ENCODE measurements at places on chromosomes 12 and 14.

DNA sequence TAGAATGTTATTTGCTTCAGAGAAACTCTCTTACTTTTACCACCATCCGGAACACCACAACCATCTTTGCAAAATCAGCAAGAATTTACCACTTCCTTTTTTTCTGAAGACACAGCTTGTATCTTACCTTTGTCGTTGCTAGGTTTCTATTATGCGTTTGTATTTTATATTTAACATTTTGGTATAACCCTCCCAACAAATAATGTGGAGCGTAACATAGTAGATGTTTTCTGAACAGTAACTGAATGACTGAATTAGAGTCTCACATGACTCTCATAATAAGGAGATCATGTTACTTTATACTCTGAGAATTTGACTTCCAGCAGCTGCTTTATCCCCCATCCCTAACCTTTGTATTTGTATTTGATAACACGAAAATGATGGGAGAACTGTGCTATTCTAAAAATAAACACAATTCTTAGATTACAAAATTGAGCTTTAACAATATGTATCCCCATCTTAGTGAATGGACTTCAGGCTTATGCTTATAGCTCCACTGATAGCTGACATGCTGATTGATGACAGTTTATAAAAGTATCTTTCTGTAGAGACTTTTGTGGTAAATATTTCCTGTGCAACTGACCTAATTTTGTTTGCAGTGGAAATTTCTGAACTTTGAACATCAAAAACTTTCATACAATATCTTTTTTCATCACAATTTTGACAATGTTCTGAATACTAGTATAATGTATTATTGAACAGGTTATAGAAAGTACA is 7.9 kb upstream of the KLRB1 start:
- no peak for DNase-seq

DNA sequence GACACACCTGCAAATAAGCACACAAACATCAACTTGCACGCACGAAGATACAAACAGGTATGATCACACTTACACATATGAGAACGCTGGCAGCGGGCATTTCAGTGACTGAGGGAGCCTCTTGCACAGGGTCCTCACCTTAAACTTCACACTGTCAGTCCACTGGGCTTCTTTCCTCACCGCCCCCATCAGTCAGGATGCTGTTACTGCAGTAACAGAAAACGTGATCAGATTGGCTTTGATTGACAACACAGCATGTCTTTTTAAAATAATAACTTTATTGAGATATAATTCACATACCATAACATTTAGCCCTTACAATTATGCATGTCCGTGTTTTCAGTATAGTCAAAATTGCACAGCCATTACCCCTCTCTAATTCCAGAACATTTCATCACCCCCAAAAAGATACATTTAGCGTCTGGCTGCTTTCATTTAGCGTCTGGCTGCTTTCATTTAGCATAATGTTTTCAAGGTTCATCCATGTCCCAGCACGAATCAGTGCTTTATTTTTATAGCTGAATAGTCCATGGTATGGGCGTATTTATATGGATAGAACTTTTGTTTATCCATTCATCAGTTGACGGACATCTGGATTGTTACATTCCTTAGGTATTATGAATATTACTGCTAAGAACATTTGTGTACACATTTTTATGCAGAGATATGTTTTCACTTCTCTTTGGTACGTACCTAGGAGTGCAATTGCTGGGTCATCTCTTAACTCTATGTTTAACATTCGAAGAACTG is 8.4 kb downstream of the CCDC197 start:
- DNase-seq, result no peak

DNA sequence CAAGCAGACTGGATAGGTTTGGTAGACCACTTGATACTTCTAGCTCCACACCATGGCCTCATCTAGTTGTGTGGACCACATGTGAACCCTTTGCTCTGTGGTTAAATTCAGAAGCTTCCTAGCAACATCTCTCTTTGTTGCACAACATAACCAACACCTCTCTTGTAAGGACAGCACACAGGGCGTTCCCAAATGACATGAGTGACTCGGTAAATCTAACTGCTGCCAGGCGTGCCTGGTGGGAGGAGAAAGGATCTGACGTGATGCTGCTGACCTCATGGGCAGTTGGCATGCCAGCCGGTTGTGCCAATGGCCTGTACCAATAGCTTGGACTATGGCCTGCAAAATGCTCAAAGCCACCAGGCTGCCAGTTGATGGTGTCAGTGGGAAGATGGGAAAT is 93.8 kb downstream of the CPSF2 start:
- no peak for DNase-seq

DNA sequence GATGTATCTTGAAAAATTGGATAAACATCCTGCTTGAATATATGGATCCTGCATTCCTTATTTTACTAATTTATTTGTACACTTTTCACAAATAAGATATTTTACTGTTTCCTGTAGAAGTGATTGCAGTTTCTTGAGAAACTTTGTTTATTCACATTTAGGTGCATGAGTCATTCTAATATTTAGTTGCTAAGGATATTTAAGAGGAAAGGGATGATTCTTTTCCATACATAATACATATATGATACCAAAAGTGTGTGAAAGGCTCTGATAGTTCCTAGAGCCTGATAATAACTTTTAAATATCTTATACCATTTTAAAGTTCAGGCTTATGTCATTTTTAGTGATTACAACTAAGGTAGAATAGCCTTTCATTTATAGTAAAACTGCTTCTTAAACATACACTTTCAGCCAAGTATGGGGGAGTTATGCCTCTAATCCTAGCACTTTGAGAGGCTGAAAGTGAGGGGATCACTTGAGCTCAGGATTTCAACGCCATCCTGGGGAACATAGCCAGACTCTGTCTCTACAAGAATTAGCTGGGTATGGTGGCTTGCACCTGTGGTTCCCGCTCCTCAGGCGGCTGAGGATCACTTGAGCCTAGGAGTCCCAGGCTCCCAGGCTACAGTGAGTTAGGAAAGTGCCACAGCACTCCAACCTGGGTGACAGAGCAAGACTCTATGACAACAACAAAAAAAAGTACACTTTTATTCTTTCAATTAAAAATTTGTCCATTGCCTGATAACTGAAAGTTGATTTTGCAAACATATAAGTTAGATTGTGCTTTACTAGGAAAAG is 262.6 kb upstream of the LRIG3 start:
- no peak for DNase-seq

DNA sequence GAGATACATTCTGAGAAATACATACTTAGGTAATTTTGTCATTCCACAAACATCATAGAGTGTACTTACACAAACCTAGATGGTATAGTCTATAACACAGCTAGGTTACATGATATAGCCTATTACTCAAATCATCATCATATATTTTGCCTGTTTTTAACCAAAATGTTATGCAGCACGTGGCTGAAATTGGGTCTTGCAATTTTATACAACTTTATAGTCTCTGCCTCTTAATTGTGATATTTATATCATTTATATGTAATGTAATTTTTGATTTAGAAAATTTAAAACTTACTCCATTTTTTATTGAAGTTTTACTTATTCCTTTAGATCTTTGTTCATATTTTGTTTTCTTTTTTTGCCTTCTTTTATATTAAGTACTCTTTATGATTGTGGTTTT is 350.7 kb upstream of the DCN start:
- DNase-seq, result no peak

DNA sequence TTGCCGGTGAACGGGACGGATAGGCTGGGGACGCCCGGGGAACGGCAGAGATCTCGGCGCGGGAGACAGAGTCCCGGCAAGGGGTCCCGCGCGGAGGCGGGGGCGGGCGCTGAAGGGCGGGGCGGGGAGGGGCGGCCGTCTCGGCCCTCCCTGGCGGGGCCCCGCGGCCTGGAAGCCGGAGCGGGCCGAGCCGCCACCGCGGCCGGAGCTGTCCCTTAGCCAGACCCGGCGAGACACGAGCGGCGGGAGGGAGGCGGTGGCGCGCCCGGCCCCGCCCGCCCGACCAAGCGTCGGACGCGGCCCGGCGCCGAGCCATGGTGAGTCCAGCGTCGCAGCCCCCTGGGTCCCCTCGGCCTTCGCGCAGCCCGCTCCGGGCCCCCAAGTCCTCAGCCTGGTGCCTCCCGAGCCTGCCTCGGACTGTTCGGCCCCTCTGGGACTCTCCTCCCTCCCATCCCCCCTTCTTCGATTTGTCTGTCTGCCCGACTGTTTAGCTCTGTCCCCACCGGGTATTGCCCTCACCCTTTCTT is at the start of gene ARHGEF40:
Gene ARHGEF40, plus strand, starts transcription at position 222 of the 527 bp plus-strand sequence. Its CDS starts 93 bp downstream, at position 315.
- peak; percentile 57 for DNase-seq

DNA sequence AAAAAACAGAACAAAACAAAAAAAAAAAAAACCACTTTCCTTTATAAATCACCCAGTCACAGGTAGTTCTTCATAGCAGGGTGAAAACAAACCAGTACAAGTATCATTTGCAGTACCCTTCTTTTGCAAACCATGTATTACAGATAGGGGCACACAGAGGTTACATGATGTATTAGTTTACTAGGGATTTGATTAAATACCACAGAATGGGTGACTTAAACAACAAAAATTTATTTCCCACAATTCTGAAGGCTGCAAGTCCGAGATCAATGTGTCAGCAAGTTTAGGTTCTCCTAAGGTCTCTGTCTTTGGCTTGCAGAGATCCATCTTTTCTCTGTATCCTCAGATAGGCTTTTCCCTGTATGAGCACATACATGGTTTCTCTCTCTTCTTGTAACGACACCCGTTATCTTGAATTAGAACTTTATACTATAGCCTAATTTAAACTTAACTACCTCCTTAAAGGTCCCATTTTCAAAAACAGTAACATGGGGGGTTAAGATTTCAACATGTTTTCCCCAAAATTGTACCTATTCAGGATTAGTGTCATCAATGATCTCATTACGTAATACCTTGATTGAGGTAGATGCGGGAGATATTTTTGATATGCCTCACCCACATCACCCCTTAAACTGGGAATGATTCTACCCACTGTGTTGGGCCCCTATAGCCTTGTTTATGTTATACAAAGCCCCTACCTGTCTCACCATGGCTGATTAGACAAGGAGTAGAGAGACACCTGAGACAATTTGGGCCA is 3.5 kb upstream of the CEP128 start:
- DNase-seq, result no peak

DNA sequence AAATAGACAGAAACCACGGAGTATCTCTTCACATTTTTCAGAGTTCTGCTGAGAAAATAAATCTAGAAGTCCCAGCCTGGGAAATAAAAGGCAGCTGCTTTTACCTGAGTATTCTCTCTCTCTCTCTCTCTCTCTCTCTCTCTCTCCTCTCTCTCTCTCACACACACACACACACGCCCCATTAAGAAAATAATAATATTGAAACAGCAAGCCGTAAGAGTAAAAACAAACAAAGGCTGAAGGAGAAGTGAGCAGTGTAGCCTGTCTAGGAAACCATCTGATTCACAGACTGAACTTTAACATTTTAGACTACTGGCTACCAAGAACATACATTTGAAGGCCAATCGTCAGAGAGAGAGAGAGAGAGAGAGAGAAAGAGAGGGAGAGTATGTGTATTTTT is 8.4 kb downstream of the PTHLH start:
- peak; percentile 62 for DNase-seq

GRCh38 chr12:132850291-132850690 is 21.6 kb upstream of the GOLGA3 start:
- DNase-seq, result no peak

DNA sequence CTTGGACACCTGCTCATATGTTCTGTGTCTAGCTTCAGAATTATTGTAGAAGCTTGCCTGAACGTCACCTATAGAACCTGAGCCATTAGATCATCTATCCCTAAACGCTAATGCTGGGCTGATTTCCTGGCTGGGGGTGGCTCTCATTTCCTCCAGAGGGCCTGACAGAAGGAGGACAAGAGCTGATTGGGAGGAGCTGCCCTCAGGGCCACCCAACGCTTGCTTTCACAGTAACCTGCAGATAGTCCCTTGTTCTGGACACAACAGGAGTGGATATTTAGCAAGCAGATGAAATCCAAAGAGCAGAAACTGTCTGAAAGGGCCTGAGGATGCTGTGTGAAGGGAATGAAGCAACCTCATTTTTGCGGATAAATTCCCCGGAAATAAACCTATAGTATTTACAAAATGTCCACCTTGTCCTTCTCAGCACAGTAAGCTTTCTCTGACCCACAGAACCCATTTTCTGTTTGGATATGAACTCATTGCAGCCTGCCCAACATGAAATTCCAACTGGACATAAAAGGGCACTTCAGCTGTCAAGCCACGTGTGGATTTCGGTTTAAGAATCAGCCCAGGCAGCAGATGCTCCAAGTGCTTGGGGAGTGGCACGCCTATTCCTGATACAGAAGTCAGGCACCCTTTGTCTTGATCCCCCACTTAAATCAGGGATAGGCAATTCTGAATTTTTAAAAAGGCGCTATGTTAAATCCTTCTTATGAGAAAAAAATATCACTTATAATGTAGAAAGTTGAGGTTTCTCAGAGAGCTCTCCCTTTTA is 32.8 kb upstream of the TUBA1C start:
- no peak for DNase-seq

- DNase-seq, result peak; percentile 16
Measured at GRCh38 chr12:53798575-53798974, 46.8 kb upstream of the CISTR start.

- no peak for DNase-seq
Measured at GRCh38 chr12:13062669-13063068, 18.5 kb downstream of the FAM234B start.

GRCh38 chr14:96102081-96102856 is 63.1 kb downstream of the C14orf132 start:
- DNase-seq, result no peak

- no peak for DNase-seq
Measured at GRCh38 chr14:88604212-88604611, 41.4 kb downstream of the ZC3H14 start.

GRCh38 chr12:96289067-96289466 is 94.9 kb downstream of the ELK3 start:
- no peak for DNase-seq

DNA sequence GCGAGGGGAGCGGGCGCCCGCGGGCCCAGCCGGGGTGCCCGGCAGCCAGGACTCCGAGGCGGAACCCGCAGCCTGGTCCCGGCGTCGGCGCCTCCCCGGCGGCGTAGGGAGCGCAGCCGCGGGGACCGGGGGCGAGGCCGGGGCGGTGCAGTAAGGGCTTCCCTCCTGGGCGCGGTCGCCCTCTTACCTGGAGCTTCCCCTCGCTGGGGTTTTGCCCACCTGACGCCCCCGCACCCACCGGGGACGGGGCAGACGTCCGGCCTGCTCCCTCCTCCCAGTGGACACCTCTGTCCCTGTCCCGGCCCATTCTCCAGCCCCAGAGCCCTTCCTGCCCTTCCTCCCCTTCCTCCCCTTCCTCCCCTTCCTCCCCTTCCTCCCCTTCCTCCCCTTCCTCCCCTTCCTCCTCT is 413 bp upstream of the TUBA1C start:
- no peak for DNase-seq

Data from Caki2 (cell line).